ENCODE measurements at places on chromosomes 13 and 19.

- DNase-seq, result no peak
Measured at GRCh38 chr19:57506163-57506562, 6.4 kb downstream of the ZNF773 start.

- DNase-seq, result no peak
Measured at GRCh38 chr19:3646336-3647092, 19.9 kb upstream of the CACTIN start.

GRCh38 chr19:43430142-43430710 lies 15.5 kb downstream of the TEX101 start:
- DNase-seq, result no peak

GRCh38 chr13:29503041-29503837 lies 92.2 kb downstream of the SLC7A1 start:
- no peak for DNase-seq

DNA sequence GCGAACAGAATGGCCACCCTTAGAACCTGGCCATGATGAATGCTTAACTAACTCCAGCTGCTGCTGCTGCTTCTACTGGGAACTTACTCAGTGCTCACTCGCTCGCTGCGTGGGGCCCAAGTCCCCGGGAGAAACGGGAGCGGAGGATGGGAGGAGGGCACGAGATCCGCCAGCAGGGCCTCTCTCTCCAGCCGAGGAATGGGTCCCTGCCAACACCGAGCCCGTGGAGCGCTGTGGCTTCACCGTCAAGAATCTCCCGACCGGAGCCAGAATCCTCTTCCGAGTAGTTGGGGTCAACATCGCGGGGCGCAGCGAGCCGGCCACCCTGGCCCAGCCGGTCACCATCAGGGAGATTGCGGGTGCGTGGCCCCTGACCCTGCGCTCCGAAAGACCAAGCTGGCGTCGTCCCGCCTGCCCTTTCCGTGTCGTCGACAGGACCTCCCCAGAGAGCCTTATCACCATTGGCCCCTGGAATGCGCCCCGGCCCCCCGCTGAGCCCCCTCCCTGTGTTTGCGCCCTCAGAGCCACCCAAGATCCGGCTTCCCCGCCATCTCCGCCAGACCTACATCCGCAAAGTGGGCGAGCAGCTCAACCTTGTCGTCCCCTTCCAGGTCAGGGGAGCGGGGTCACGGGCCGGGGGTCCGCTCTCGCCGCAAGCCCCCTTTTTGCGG lies 17.8 kb upstream of the EMC10 start:
- DNase-seq, result no peak

DNA sequence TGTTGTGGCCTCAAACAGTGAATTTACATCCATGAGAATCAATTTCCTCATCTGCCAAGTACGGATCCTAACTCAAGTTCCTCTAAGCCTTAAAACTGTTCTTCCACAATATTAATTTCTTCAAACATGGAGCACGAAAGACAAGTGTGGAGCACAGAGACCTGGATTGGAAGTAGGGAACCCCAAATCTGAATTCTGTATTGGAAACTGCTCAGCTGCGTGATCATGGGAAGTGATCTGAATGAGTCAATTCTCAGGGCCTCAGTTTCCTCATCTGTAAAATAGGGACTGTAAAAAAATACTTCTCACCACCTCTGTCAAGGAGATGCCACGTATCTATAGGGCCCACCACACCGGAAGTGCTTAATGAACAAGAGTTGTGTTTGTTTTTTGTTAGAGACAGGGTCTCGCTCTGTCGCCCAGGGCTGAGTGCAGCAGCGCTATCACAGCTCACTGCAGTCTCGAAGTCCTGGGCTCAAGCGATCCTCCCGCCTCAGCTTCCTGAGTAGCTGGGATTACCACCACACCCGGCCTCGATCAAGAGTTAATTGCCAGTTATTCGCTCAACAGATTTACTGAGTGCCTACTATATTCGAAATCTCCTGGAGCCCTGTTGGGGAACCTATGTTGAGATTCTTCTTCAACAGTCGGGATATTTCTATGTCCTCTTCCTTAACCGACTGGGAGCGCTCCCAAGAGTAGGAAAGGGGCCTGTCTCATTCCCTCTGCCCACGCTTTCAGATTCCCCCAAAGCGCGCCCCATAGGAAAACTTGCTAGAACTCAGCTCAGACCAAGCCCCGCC lies 1.6 kb downstream of the SERTAD3 start:
- no peak for DNase-seq

- no peak for DNase-seq
Measured at GRCh38 chr13:30712536-30713532, 22.5 kb upstream of the ALOX5AP start.

DNA sequence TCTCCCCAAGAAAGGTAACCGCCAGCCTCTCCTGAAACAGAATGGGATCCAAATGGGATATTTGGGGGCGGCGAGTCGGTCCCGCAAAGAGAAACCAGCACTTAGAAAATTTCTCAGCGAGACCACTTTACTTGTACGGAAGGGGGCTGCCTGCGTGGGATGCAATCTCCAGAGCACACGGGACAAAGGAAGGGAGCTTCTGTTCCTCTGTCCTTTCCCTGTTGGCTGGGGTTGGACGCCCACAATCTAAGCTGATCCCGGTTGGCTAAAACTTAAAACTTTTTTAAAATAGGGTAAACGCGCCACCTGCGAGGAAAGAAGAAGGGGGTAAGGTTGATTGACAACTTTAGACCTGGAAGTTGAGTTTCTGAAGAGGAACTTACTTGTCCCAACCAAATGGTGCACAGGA lies 826 bp upstream of the BSG start:
- no peak for DNase-seq

DNA sequence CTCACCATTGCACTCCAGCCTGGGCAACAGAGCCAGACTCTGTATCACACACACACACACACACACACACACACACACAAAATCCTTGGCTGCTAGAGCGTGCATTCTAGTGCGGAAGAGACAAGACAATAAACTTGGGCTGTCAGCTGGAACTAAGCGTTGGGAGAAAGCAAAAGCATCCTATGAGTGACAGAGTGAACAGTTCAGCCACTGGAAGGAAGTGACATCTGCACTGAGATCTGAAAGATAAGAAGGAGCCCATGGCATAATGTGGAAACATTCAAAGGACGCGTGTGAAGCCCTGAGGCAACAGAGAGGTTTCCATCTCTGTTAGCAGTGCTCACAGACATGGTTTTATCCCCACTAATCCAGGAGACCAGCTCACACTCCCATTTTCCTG lies 3.5 kb upstream of the SLC1A5 start:
- DNase-seq, result no peak

GRCh38 chr13:41459432-41460073 lies 2.2 kb downstream of the RGCC start:
- no peak for DNase-seq

GRCh38 chr13:60431108-60431700 lies 34.2 kb downstream of the TDRD3 start:
- peak; percentile 21 for DNase-seq

GRCh38 chr19:33440682-33441081 lies 67.2 kb downstream of the CEBPG start:
- DNase-seq, result no peak

DNA sequence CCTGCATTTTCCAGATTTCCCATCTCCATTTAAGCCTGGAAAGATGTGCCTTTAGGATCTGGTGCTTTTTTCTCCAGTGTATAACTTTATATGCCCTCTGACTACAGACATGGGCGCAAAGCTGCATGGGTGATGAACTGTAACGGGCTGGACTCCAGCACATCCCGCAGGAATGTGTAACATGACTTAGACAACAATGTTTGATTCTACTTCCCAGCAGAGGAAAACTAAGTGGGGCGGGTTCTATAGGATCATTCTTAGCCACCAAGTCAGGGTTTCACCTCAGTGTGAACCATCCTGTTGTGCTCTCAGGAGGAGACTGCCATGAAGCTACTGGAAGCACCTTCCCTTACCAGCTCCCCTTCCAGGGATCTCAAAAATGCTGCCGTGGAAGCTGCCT lies 93.2 kb upstream of the SERP2 start:
- DNase-seq, result no peak

DNA sequence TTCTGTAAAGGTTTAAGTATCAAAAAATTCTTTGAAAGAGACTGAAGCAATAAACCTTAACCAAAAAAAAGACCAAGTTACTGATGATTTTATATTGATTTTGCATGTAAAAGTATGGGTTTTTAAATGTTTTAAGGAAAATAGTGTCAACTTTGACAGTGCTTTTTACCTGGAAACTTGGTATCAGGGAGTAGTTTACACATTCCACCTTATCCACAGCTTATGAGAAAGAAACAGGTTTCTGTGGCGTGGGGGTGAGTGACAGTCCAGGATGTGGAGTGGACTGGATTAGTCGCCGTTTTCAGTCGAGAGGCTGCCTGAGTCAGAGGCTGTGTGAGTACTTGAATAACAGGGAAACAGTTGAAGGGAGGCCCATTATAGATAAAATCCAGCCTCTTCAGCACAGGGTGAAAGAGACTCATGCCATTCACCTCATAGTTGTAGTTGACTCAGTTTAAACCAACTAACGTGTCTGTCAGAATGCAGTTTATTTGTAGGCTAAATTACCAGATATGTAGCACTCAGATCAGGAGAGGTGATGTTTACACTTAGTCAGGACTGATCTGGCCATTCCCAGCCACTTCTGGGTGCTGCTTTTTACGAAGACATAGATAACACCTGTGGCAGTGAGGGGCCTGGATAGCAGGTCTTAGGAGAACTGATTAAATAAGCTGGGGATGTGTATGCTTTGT lies 595 bp upstream of the GPR183 start:
- DNase-seq, result peak; percentile 64

- no peak for DNase-seq
Measured at GRCh38 chr13:78032132-78032531, 113.5 kb upstream of the EDNRB start.

GRCh38 chr13:100039740-100040139 lies 49.2 kb upstream of the PCCA start:
- DNase-seq, result peak; percentile 10

GRCh38 chr19:42323473-42323851 lies 2.0 kb upstream of the MEGF8 start:
- no peak for DNase-seq

DNA sequence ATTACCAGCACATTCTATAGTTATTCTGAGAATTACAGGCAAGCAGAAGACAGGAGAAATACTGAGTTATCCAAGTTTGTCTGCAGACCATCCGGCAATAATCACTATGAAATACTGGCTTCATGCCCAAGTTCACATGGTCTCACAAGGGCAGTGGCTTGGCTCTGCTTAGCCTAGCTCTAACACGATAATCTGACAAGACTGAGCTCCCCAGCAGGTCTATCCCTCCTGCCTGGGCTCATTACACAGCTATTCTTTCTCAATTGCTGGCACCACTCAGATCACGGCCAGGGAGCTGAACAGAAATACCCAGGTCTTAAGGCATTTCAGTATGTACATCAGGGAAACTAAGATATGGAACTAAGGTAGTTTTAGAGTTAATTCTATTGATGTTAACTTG lies 361.6 kb upstream of the PCDH20 start:
- peak; percentile 84 for DNase-seq

DNA sequence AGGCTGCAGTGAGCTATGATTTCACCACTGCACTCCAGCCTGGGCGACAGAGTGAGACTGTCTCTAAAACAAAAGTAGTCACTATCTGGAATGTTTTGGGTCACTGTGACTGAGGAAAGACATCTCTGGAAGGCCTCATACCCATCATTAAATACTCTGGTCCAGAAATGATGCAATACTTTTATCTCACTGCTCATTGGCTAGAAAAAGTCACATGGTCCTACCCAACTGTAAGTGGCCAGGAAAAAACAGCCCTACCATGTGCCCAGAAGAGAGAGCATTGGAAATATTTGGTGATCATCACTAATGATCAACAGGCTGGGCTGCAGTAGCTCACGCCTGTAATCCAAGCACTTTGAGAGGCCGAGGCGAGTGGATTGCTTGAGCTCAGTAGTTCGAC lies 29.8 kb downstream of the PNPLA6 start:
- no peak for DNase-seq

GRCh38 chr19:58058467-58058866 lies 615 bp upstream of the ZNF135 start:
- no peak for DNase-seq

DNA sequence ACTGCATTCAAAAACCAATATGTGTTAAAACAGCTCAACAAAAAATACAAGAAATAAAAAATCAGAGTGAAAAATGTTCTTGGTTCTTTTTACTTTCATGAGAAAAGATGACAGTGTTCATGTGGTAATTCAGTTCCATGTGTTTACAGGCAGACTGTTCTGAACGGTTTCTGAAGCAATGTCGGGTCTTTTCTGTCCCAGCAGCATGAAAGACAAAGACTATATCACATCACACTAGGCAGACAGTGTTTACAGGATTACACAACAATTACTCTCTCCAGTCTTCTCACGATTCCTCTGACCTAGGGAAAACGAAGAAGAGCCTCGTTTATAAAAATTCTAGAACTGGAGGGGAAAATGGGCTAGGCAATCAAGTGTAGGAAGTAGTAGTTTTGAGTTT lies 83.4 kb downstream of the UBL3 start:
- no peak for DNase-seq

Data from retinal pigment epithelial cell (primary cell).